Type B pancreatic cell (in vitro differentiated cells): ENCODE measurements at places on chromosomes 13 and 19.

DNA sequence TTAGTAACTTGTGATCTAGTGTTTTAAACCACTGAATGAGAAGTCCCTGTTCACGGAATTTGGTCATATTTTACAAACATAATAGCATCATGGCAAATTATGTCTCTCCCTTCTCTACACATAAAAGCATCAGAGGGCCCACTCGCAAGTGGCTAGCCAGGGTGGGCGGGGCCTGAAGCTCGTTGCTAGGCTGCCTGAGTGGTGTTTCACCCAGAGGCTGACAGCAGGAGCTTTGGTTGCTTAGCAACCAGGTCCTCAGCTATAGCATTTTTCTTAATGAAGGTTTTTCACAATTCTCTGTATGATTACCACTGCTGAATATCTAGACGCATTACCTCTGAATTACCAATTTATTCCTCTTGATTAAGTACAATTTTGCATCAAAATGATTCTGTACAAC, 126.5 kb downstream of the NALCN start:
- DNase-seq = no peak

- no peak for DNase-seq
These were observed 3.1 kb downstream of the KLF5 start for GRCh38 chr13:73061876-73062275.

DNA sequence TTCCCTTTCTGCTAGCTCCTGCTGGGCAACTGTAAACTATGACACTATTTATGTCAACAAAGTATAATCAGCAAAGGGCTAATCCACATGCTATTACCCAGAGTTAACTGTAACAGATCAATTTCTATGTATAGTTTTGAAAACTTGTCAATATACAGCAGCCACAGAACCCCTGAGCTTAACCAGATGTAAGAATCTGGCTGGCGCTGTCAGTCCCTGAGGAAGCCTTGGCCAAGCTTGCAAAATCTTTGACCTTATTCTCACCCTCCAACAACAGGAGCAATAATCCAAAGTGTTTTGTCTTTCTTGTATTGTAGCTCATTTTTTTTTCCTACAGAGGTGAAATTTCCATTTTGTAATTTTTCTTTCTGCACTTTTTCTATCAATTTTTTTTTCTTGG, 1230.1 kb upstream of the SLC10A2 start:
- no peak for DNase-seq

GRCh38 chr13:82747291-82747690, 1135.0 kb downstream of the SLITRK1 start:
- no peak for DNase-seq
